Activated CD8-positive, alpha-beta memory T cell treated with anti-CD3 and anti-CD28 coated beads for 4 hours (primary cell): ENCODE measurements at places on chromosomes 2 and 18.

DNA sequence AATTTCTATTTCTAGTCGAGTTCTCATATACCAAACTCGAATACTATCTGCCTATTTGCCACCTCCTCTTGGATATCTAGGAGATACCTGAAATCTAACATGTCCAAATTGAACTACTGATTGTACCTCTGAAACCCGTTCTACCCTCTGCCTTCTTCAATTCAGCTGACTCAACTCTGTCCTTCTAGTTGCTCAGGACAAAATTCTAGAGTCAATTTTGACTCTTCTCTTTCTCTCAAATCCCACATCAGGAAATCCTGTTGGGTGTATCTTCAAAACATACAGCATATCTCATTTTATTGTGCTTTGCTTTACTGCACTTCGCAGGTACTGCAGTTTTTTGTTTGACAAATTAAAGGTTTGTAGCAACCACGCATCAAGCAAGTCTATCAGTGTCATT is 137.8 kb downstream of the ZAP70 start:
- DNase-seq, result no peak

- DNase-seq, result no peak
Observed at GRCh38 chr2:182404092-182404491, 22.7 kb downstream of the PDE1A start.

DNA sequence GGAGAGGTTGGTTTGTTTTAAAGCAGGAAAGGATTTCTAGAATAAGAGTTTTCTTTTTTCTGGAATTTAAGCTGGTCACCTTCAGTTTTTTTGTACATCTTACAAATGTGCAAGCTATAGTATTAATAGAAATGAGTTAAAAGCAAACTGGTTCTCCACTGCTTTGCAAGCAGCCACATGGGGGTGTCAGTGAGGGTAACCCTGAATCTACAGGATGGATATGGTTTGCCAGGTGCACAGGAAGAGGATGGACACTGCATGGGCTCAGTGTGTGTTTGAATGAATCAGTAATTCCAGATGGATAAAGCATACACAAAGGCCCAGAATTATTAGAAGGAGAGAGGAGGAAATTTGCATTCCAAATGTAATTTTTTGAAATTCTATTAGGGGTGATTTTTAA is 89.0 kb downstream of the MAPRE2 start:
- DNase-seq, result no peak

- no peak for DNase-seq
Observed at GRCh38 chr2:210429403-210430137, 47.0 kb downstream of the LANCL1 start.

- DNase-seq, result no peak
Observed at GRCh38 chr2:26854283-26854827, 6.4 kb downstream of the DPYSL5 start.

DNA sequence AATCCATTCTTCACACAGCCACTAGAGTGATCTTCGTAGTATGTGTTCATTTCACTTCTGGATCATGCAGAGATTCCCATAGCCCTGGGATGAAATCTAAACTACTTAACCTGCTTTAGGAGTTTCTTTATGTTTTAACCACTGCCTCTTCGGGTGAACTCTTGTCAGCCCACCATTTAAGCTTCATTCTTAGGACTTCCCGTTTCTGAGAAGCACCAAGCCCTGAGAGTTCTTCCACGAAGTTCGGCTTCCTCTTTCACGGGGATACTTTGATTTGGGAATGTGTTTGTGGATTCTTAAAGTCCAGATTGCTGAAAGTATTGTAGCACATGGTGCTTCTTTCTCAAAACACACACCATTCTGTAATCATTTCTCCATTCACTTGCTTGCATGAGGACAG is 205.0 kb downstream of the UBE2E3 start:
- DNase-seq, result no peak

GRCh38 chr2:106561356-106561755 is 74.2 kb downstream of the CD8B2 start:
- DNase-seq, result no peak

DNA sequence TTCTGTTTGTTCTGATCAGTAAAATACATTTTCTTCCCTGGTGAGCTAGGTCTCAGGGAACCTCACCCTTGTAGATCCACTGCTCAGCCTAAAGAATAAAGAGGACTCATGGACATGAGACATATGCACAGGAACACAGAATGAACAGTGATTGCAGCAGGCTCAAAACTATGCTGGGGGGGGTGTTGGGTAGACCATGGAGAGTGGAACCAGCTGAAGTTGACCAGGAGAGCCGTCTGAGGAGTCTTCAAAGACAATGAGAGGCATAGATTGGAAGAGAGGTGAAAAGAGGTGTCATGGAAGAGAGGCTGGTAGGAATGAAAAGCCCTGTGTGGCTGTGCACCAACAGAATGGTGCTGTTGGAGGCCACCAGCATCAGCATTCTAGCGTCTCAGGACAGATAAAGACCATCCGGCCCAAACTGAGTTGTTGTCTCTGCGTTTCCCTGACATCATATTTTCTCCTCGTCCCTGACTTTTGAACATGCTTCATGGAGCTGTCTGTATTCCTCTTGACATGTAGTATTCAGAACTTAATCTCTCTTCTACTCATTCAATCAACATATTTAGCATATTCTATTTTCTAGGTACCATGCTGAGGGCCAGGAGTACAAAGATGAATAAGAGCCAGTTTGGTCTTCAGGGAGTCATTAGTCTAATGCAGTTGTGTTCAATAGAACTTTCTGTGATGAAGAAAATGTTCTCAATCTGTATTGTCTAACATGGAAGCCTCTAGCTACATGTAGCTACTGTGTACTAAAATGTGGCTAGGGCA is 331.8 kb downstream of the CYP26B1 start:
- DNase-seq, result no peak

DNA sequence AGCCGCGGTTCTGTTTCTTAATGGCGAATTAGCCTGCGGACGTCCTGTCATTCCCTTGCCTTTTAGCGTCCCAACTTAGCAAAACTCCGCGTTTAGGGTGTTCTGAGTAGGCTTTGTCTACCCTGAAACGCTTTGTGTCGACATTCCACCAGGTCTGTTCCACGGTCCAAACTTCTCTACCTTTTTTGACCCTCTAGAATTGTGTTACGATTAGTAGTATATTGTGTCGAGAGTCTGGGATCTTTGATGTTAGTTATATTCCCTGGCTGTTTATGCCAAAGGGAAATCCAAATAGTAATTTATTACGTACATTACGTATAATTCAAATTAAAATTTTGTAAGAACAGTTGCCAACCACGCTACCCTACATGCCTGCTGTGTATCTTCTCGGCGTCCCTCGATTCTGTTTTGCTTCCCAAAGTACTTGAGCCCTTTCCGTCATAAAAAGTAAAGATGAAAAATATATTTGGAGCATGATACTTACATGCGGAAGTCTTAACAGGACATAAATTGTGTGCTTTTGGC is 495 bp upstream of the TTC32 start:
- DNase-seq, result no peak

GRCh38 chr2:42360493-42360889 is 526 bp downstream of the COX7A2L start:
- DNase-seq, result no peak

- no peak for DNase-seq
Observed at GRCh38 chr18:63422864-63423304, 608 bp upstream of the VPS4B start.

- no peak for DNase-seq
Observed at GRCh38 chr18:24840051-24840450, 379.6 kb downstream of the HRH4 start.

DNA sequence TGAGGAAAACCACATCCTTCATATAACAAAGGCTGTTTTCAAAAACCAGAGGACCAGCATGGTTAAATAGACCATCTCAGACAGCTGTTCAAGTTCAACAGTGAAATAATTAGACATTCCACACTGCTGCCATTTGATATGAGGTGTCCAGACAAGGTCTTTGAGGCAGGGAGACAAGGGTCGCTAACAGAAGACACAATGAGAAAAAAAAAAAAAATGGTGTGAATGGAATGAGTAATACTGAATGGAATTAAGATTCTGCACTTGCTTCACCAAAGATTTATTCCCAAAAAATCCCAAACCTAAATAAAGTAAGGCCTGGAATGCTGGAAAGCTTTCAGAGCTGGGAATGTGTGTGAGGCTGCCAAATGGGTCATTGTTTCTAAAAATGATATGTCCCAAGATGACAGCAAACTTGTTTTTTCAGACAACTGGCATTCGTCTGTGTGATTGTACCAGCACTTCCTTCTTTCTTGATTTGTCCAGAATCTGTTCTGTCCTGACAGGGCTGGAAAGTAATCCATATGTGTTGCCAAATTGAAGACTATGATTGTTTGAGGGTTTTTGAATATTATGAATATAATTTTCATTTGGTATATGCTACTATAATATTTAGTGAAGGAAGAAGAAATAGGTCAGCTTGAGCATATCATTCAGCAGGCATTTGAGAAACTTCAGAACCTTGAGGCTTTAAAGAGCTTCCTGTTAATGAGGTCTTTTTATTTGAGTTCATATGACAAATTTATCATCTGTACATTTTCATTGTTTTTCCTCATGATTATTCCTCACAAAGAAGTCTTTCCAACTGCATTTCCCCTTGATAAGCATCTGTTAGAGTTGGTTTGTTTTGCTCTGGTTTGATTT is 85.2 kb upstream of the ITGA4 start:
- DNase-seq, result no peak

DNA sequence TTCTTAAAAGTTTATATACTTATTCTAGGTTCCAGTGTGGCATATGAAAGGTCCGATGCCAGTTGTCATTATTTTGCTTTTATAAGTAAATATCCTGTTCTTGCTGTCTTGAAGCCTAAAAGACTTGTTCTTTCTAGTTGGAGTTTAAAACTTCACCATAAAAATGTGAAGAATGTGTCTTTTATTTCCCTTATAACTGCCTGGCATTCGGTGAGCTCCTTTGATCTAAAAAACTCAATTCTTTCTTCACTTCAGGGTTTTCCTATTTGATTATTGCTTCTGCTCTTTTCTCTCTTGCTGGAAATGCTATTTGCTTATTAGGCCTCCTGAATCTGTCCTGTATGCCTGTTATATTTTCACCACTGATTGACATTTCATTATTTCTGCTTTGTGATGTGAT is 51.6 kb downstream of the TSPYL6 start:
- no peak for DNase-seq

- no peak for DNase-seq
Observed at GRCh38 chr2:158518084-158518483, 61.3 kb downstream of the PKP4 start.

DNA sequence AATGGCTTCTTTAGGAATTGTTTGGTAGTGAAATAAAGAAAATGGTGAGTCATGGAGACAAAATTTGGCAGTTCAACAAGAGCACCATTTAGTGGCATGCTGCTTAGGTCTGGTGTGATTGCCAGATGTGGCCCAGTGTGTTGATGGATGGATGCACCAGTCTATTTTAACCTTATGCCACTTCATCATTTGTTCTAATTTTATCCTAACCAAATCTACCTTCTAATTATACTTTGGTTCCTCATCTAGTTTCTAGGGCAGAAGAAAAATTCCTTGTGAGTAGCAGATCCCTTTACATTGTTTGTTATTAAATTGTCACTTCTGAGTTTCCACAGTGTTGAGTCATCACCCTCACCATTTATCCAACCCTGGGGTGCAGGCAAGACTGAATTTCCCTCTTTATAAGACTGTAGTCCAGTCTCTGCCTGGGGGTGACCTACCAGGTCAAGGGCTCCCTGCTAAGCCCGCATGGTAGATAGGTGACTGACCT is 32.5 kb downstream of the NABP1 start:
- DNase-seq, result no peak

GRCh38 chr2:220280736-220281135 is 653.3 kb downstream of the SLC4A3 start:
- DNase-seq, result no peak

- DNase-seq, result no peak
Observed at GRCh38 chr2:45134726-45135125, 125.5 kb upstream of the SIX2 start.

DNA sequence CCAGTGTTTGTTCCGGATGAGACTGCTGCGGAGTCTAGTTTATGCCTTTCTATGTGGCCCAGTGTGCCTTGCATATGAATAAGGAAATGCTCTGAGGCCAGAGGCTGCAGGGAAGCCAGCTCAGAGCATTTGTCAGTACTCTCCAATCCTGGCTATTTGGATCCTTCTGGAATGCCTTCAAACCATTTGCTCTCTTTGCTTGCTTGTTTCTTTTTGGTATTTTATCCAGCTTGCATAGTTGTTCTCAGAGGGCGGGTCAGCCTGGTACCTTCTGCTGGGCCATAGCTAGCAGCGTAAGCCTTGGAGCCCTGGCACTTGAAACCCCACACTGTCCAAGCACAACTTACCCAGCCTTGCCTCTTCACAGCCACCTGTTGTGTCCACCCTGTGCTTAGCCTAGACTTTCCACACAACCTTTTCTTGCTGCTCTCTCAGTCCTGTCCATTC is 20.5 kb downstream of the CENPO start:
- no peak for DNase-seq

DNA sequence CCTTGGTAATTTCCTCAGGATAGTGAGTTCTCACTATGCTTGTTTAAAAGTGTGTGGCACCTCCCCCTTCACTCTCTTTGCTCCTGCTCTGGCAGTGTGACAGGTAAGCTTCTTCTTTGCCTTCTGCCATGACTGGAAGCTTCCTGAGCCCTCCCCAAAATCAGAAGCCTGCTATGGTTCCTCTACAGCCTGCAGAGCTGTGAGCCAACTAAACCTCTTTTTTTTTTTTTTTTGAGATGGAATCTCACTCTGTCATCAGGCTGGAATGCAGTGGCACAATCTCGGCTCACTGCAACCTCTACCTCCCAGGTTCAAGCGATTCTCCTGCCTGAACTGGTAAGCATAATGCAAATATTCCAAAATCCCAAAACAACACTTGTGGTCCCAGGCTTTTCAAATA is 80.0 kb downstream of the SOWAHC start:
- DNase-seq, result no peak

- DNase-seq, result no peak
Observed at GRCh38 chr2:100615886-100616285, 53.1 kb downstream of the PDCL3 start.

DNA sequence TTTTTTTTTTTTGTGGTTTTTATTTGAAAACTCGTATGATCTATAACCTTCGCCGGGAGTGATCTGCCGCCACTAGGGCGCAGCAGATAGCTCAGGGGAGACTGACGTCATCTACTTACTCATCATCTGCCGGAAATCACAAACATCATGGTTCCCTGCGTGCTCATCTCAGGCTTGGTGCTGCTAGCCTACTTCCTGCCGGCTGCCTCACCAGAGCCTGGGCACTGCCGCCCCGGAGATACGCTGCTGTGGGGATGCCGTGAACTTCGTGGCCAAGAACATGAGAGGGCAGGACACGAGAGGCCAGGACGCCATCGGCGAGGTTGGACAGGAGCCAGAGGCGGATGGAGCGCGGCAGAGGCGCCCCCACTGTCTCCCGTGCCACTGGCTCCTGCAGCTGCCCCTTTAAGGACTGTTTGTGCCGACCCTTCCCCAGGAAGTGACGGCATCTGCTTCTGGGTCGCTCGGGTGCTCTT is 68.8 kb downstream of the DOK6 start:
- DNase-seq, result peak; percentile 3

GRCh38 chr18:50315100-50315871 is 27.8 kb upstream of the CXXC1 start:
- DNase-seq, result no peak

DNA sequence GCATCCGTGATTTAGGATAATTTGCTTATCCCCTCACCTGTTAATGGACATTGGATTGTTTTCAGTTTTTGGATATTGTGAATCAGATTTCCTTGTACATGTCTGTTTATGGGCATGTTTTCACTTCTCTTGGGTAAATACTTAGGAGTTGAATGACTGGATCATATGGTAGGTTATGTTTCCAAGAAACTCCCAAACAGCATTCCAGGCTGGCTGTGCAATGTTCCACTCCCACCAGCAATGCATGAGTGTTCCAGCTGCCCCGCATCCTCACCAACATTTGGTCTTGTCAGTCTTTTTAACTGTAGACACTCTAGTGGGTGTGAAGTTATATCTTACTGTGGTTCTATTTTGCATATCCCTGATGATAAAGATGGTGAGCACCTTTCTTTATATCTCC is 8.9 kb upstream of the LRRFIP1 start:
- DNase-seq, result no peak
